ENCODE measurements at places on chromosomes 11 and 22.

- no peak for DNase-seq
These were observed 17.0 kb upstream of the OMP start for GRCh38 chr11:77085652-77086051.

- no peak for DNase-seq
These were observed 92.2 kb downstream of the BRD1 start for GRCh38 chr22:49735411-49735900.

DNA sequence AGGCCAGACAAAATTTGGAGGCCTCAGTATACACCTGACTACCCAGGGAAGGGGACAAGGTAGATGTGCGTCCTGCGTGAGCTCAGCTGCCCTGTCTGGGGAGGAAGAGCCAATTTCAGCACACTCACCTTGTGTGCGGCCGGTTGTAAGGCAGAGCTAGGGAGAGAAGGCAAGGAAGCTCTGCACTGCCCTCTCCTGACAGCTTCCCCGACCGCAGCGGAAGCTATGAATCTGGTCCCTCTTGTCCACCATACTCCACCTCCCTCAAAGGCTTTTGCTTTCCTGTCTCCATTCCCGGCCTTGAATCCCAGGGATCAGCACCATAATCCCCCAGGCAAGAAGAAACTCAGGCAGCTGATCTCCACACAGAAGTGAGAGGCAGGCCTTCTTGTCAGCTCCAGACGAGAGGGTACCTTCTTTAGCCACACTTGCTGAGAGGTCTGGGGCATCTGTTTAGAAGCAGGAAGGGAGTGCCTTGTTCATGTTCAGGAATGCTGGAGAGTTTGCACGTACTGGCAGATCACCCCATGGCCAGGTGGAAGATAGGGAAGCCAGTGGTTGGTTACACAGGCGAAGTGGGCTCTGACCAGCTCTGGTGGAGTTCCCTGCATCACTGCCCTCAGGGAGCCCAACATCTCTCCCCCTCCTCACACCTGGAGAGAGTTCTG lies 62.5 kb downstream of the FEZ1 start:
- DNase-seq = no peak

- DNase-seq = no peak
These were observed 90.1 kb downstream of the KIF18A start for GRCh38 chr11:28017816-28018215.

DNA sequence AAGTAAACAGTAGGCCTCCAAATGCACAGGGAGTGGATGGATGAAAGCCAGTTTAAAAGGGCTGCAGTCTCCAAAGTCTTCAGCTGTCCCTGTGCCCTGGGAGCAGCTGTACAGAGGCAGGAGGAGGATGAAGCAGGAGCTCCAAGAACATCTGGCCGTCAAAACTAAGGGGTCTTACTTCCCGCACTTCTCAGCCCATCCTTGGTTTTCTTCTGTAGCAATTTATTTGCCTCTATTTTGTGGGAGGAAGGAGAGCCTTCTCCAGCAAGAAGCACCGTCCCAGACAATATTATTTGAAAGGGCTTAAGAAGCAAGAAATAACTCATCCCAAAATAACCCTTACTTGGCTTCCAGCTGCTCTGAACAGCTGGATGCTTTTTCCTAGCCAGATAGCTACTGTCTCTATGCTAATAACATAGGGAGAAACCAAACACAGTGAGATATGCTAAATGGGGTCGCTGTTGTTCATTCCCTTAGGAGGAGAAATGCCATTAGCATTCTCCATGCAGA lies 133.2 kb downstream of the SPATA19 start:
- no peak for DNase-seq

GRCh38 chr22:46761017-46761416 lies 1.4 kb upstream of the TBC1D22A start:
- DNase-seq = no peak
